ENCODE measurements at places on chromosomes 11 and 22.

GRCh38 chr11:68010090-68011041 is at the start of gene ALDH3B1:
Gene ALDH3B1 (plus strand): TSS chr11:68010327. CDS start chr11:68015298, 4,971 bp downstream.
- DNase-seq = peak; percentile 38

- no peak for DNase-seq
These were observed 34.1 kb upstream of the GLYATL1 start for GRCh38 chr11:58905011-58905720.

DNA sequence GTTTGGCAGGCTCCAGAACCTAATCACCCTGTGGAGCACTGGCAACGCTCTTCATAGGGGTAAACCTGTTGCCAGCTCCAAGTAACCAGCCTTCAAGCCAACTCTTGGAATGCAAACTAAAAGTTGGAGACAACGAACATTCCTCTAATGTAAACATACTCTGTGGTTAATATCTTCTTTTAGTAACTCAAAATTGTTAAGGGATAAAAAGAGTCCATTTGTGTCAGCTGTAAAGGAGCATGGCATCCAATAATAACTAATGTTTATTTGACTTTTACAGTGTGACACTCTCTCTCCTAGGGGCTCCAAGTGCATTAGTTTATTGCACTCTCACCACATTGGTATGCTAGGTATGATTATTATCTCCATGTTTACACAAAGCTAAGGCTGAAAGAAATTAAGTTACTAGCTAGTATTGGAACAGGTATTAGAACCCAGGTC is 31.0 kb upstream of the AMOTL1 start:
- no peak for DNase-seq

GRCh38 chr11:118629761-118630661 is 22.6 kb downstream of the PHLDB1 start:
- DNase-seq = no peak

DNA sequence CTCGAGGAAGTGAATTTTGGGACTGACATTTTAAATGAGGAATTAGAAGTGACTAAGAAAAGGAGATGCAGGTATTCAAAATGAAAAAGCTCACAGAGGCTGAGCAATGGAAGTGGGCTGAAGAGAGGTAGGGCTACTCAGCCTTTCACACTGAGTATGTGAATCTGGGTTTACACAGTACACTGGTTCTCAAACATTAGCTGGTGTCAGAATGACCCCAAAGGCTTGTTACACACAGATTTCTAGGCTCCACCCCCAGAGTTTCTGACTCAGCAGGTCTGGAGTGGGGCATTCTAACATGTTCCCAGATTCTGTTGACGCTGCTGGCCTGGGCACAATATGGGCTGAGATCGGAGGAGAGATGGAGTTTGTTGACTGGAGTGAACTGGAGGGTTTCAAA is 32.8 kb downstream of the CADM1 start:
- DNase-seq = no peak

- no peak for DNase-seq
These were observed 93.8 kb downstream of the MIAT start for GRCh38 chr22:26751217-26751616.

- DNase-seq = no peak
These were observed 53.3 kb downstream of the IGLL1 start for GRCh38 chr22:23526596-23527316.

GRCh38 chr11:16807306-16807705 is 68.9 kb downstream of the C11orf58 start:
- DNase-seq = no peak

GRCh38 chr11:26987731-26988130 is 6.2 kb upstream of the FIBIN start:
- no peak for DNase-seq

DNA sequence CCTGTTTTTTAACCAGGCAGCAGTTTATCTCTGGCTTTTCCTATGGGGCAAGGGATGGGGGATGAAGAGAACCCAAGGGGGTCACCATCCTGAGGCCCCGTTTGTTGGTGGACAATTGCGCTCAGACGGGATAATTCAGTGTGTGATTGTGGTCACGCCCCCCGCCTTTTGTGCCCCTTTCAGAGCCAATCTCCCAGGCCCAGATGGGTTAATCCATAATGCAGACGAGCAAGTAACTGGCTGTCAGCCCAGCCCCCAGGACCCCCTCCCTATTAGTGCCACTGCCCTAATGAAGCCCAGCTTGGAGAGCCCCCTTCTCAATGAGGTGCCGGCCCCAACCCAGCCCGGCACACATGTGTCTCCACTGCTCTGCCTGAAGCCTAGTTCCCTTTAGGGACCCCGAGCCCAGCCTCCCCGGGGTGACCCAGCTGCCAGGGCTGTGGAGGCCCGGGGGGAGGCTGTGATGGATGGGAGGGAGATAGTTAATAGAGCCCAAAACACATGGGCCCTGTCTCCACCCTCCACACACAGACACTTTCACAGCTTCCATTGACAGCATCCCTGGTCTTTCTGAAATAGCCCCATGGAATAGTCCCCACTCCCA is 19.1 kb upstream of the ROBO3 start:
- no peak for DNase-seq

DNA sequence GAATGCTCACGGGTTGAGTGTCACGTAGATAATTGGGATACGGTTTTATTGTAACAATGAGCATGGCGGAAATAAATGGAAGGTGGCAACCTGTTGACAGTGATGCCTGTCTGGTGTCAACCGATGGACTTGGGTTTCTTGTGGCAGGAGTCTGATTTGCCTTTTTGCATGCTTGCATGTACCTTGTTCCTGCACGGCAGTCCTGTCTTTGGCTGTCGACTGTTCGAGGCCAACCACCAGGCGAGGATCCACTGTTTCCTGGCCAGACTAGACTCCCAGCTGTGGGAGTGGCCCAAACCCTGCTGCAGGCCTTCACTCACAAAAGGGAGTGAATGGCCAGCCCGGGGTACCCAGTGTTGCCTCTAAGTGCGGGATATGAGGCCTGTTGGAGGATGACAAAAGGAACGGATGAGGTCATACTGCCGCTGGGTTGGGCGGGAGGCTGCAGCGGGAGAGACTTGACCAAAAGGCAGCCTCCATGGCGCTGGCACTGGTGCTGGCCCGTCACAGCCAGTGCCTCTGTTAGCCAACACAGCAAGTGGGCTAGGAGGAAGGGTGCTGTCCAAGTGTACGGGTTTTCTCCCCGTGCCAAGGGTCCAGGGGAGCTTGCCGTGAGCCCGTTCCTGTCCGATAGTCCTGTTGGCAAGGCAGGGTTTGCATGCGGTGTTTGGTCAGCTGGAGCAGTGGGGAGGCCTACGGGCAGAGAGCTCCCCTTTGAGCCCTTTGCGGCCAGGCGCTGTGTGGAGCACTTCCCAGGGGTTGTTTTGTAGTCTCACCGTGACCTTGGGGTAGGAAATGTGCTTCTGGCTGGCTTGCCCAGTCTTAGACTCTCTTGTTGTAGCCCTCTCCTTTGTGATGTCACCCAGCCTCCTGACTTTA is 974 bp downstream of the DGCR8 start:
- no peak for DNase-seq
